ENCODE measurements at places on chromosomes 11 and 22. TPM values are rescaled to one million over a fixed set of nuclear protein-coding genes. Genes with fewer than 3 reads are reported as not detected.

GRCh38 chr11:95498722-95499425 is 267.9 kb upstream of the SESN3 start:
- no peak for ATAC-seq

- no peak for ATAC-seq
Measured at GRCh38 chr11:9489080-9489765, 28.4 kb downstream of the ZNF143 start.

GRCh38 chr11:128684549-128685401 is 9.1 kb upstream of the FLI1 start:
- no peak for ATAC-seq

GRCh38 chr22:23683545-23683944 is 7.3 kb upstream of the RGL4 start:
- ATAC-seq: no peak

DNA sequence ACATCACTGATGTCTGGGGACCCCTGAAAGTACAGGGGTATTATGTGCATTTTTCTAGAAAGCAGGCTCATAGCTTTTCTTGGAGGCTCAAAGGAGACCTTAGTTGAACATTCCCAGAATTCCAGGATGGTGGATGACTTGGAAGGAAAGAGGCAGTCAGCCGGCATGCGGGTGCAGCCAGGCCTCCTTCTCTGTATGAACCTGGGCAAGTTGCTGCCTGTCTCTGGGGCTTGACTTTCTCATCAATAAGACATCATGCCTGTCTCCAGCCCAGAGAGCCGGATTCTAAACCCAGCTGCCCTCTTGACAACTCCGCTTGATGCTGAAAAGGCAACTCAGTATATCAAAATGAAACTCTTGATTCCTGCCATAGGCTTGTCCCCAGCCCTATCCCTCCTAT is 12.6 kb downstream of the MS4A15 start:
- ATAC-seq: no peak

DNA sequence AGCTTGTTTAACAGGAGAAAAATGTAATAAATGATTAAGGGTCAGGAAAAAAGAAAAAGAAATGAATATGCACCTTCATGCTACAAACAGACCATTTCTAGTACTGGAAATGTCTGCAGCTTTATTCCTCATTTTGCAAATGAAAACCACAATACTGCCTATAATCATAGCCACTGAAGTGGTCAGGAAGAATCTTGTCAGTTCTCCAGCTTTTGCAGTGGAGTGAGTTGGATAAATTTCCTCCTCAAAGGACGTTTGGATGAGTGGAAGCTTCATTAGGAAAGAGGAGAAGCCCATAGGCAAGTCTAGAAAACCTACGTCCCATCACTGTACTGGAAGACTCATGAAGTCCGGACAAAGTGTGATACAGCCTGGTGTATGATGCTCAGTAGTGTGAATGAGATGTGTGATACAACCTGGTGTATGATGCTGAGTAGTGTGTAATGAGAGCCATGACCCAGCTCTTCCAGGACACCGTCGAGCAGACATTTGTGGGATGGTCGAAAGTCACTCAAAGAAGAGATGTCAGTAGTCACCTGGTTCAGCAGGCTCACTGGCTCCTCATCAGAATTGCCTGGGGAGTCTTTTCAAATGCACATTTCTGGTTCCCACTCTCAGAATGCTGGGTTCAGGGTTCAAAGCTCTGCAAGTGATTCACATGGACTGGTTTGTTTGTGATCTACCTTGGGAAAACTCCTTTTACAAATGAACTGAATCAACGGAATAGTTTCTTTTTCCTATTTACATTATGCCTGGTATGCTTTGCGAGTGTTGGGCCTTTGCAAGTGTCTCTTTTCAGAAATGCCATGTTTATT is 101.3 kb downstream of the PDHX start:
- ATAC-seq: no peak

GRCh38 chr11:47035108-47035507 is 98.5 kb downstream of the CSTPP1 start:
- no peak for ATAC-seq

GRCh38 chr11:21564833-21565682 is 627.8 kb upstream of the ANO5 start:
- no peak for ATAC-seq

- ATAC-seq: no peak
Measured at GRCh38 chr11:84691830-84692229, 935.3 kb downstream of the DLG2 start.

DNA sequence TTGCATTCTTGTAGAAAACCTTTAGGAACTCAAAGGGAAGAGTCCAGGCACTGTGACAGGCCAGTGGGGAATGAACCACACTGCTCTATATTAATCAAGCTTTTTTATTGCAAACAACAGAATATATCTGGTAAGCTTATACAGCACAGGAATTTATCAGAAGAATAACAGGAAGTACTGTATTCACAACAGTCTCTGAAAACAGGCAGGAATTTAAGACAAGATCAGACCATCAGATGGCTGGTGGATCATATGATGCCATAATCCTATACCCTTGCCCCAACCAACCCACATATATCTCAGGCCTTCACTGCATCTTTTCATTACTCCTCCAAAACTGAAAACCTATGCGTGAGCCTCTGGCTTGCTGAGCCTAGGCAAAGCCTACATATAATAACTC is 1.0 kb upstream of the HTATIP2 start:
- ATAC-seq: no peak

- ATAC-seq: peak; percentile 5
Measured at GRCh38 chr22:24953384-24954113, 1.0 kb downstream of the KIAA1671 start.

DNA sequence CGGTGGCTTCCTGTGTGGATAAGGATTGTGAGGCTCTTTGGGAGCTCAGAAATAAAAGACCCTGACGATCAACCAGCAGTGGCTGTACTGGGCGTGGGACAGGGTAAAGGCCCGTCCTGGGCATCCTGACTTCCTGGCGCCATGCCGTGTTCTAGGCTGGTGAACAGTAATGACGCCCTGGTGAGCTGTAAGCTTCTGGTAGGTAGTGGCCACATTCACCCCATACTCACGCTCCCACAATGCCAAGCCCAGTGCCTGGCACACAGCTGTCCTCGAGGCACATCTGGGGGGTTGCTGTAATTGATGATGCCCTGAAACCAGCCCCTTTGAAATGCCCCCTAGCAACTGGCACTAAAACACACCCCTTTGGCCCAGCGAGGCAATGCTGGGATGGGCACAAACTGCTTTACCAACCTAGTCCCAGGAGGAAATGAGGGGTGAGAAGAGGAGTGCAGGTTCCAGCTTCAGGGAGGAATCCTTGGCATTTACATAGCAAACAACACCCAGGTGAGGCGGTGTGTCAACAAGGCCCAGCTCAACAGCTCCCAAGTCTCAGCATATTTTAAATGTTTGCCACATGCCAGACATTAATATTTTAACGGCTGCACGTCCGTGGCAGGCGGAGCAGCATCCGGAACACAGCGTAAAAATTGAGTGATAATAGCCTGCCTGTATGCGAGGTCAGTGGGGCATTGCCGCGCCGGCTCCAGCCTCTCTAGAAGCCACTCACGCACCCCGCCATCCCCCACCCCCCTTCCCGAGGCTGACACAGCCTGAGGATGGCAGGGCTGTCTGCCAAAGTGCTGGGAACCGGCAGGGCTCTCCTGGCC is 79.3 kb downstream of the DSCAML1 start:
- ATAC-seq: no peak

GRCh38 chr11:87878373-87878825 is 296.8 kb downstream of the RAB38 start:
- no peak for ATAC-seq

DNA sequence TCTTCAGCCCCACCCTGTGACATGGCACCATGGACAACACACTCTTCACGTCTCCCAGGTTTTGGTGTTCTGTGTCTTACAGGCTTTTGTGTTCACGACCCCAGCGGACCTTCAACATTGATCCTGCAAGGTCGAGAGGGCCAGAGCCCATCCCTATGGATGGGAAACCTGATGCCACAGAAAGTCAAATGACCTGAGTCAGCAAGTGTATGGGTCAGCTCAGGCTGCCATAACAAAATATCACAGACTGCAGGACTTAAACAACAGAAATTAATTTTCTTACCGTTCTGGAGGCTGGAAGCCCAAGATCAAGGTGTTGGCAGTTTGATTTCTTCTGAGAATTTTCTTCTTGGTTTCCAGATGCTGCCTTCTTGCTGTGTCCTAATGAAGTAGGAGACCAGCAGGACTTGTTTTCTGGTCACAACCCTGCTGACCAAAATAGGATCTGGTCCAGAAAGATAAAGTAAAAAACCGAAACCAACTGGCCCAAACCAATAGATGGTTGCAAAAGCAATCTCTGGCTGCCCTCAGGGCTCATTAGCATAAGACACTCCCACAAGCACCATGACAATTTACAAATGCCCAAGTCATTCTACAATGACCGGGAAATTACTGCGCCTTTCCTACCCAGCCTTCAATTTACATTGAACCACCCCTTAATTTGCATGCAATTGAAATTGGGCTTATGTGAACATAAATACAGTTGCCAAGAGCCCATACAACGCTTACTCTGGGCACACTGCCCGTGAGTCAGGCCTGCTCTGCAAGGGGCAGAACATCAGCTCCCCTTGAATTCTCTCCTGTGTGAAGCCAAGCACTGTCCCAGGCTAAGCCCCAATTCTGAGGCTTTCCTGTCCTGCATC is 113.9 kb downstream of the RPS6KA4 start:
- ATAC-seq: no peak

DNA sequence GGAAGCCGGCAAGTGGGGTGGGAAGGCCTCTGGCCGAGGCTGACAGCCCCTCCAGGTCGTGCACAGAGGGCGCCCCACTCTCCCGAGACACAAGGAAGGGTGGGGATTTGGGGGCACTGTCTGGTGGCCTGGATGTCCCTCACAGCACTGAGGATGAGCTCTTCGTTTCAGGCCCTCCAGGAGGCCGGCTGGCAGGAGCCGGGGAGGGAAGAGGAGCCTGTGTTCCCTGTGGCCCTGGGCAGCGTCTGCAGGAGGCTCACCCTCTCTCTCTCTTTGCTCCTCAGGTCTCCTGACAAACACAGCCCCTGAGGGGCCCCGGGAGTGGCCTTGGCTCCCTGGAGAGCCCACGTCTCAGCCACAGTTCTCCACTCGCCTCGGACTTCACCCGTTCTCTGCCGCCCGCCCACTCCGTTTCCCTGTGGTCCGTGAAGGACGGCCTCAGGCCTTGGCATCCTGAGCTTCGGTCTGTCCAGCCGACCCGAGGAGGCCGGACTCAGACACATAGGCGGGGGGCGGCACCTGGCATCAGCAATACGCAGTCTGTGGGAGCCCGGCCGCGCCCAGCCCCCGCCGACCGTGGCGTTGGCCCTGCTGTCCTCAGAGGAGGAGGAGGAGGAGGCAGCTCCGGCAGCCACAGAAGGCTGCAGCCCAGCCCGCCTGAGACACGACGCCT is 1078.0 kb downstream of the BRD1 start:
- ATAC-seq: no peak

- no peak for ATAC-seq
Measured at GRCh38 chr11:77609234-77609633, 19.5 kb downstream of the AQP11 start.

- no peak for ATAC-seq
Measured at GRCh38 chr11:129215506-129216245, 23.6 kb upstream of the ARHGAP32 start.

GRCh38 chr22:48576333-48577013 is 1251.2 kb downstream of the BRD1 start:
- no peak for ATAC-seq

DNA sequence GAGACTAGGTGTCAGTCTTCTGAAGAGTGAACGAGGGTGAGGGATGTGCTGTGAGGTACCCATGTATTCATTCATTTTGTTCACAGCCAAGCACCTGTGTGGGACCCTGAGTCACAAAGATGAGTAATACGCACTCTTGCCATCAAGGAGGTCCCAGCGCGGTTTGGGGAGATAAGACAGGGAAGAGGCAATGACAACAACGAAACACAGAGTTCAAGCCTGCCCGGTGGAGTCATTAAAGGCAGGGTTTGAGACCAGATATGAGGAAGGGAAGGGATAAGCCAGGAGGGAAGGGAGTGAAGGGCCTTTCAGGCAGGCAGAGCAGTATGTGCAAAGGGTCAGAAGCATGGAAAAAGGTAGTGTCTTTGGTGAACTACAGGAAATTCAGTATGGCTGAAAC is 4.6 kb downstream of the DCHS1 start:
- ATAC-seq: no peak

DNA sequence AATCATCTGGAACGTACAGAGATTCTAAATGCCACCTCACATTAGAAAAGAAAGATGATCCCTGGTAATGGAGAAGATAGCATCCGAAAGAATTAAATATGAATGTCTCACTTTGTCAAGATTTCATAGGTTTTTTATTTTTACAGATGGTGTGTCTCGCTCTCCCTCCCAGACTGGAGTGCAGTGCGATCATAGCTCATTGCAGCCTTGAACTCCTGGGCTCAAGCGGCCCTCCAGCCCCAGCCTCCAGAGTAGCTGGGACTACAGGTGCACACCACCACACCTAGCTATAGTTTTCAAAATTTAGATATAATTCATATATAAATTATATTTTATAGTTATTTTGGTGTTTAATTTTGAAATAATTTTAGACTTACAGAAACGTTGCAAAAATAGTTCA is 16.7 kb upstream of the SMTN start:
- no peak for ATAC-seq

DNA sequence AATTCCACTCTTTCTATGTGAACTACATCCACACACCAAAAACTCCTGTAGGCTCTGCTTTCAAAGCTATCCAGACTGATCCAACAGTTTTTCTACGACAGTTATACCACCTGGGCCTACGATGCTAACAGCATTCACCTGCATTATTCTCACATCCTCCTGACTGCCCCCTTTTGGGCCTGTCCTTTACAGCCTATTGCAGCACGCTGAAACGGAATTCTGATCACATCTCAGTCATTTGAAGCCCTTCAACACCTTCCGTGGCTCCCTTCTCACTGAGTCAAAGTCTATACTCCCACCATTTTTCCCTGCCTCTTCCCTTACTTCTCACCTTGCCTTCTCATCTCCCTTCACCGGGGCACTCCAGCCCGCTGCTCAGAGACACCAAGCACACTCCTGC is 791.3 kb upstream of the KIRREL3 start:
- ATAC-seq: no peak

DNA sequence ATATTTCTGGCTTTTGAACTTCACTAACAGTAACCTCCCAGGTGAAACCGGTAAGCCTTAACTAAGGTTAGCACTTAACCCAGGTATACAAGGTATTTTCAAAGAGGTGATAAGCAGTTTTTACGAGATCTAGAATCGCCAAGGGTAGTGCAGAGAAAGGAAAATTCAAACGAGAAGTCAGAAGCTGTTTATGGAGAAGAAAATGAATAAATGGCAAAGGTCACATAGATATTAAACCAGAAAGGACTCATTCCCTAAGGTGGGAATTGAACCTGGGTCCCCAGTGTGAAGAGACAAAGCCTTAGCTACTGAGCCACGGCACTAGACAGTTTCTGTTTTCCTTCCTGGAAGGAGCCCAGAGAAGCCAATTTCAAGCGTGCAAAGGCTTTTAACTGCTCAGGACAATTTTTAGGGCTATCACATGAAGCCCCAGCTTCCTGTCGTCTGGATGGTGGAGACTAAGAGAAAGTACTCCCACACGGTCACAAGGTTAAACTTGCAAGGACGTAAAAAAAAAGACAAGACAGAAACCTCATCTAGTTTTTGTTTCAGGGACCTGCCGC is 5.7 kb upstream of the C1QTNF6 start:
- ATAC-seq: no peak

- ATAC-seq: no peak
Measured at GRCh38 chr11:68302670-68303069, 9.7 kb upstream of the LRP5 start.

OR10D3 gene
- not detected for total RNA-seq

NRXN2 gene
- 4.8 TPM for total RNA-seq

NXPE4 gene
- total RNA-seq: 0.17 TPM

HTR3B gene
- total RNA-seq: not detected

TMEM126B gene
- total RNA-seq: 63.2 TPM

SVIP gene
- 19.8 TPM for total RNA-seq

P2RY6 gene
- 2.8 TPM for total RNA-seq

KRTAP5-8 gene
- not detected for total RNA-seq

Data from gastroesophageal sphincter (tissue), 4 donors.